ENCODE measurements at places on chromosomes 1 and 21.

GRCh38 chr21:16154951-16155635 lies 425.3 kb downstream of the USP25 start:
- DNase-seq: no peak

GRCh38 chr1:26097696-26098095 lies 13.9 kb upstream of the PDIK1L start:
- no peak for DNase-seq

GRCh38 chr1:70719154-70719553 lies 308.1 kb downstream of the CTH start:
- DNase-seq: no peak

DNA sequence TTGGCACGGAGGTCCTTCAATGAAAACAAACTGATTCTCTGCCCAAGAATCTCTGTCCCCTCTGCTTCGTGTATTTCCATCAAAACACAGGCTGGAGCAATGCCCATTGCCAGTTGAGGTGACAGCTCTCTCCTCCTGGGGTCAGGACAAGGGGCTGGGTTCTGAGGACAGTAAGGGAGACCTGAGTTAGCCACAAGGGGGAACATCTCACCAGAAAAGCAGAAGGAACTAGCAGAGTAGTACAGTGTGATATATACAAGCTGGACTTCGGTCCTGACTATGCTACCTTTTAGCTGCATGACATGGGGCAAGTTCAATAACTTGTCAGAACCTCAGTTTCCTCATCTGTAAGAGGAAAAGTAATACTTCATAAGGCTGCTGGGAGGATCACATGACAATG lies 50.3 kb downstream of the SYT2 start:
- DNase-seq: peak; percentile 23

DNA sequence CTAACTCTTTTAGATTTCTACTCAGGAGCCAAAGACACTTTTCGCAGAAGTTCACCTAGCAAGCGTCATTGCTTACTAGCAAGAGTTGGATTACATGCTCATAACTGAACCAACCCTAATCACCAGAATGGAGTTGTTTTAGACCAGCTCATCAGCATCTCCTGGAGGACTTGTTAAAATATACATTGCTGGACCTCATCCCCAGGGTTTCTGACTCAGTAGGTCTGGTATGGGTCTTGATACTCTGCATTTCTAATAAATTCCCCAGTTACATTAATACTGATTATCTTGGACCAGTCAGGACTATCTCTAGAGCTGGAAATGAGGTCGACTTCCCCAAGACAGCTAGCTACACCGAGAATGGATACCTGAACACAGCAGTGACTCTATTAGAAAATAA lies 9.7 kb upstream of the PRDX6 start:
- DNase-seq: no peak

DNA sequence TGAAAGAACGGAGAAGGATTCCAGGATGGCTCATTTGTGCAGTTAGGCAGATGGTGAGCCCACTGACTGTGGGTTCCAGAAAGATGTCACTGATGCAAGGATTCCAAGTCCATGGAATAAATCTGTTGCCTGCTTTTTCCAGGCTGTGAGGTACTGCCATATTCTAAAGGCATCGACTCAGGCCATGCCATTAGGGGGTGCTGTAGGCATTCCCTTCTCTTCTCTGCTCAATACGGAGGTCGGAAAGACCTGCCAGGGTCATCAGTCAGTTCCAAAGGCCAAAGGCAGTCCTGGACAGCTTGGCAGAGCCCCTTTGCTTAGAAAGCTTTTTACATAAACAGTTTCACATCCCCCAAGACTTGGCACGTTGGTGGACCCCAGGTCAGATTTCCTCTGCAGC lies 31.7 kb upstream of the TMEM125 start:
- DNase-seq: peak; percentile 69

GRCh38 chr1:174367892-174368291 lies 79.9 kb upstream of the GPR52 start:
- no peak for DNase-seq

DNA sequence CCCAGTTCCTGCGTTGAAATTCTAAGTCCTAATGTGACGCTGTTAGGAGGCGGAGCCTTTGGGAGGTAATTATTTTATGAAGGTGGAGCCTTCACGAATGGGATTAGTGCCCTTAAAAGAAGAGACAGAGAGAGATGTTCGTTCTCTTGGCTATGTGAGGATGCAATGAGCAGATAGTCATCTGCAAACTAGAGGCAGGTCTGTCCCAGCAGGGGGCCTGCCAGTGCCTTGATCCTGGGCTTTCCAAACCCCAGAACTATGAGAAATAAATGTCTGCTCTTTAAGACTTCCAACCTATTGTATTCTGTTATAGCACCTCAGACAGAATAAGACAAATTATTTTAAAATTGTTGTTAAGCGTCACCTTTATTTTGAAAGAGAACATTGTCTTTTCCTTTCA lies 123.1 kb upstream of the KCNJ6 start:
- no peak for DNase-seq

- DNase-seq: no peak
Measured at GRCh38 chr1:94228640-94229375, 8.6 kb downstream of the ARHGAP29 start.

DNA sequence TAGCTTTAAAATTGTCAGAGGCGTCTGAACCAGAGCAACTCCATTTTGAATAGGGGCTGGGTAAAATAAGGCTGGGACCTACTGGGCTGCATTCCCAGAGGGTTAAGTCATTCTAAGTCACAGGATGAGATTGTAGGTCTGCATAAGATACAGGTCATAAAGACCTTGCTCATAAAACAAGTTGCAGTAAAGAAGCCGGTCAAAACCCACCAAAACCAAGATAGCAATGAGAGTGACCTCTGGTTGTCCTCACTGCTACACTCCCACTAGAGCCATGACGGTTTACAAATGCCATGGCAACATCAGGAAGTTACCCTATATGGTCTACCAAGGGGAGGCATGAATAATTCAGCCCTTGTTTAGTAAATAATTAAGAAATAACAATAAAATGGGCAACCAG lies 143.6 kb downstream of the GABPA start:
- DNase-seq: no peak

DNA sequence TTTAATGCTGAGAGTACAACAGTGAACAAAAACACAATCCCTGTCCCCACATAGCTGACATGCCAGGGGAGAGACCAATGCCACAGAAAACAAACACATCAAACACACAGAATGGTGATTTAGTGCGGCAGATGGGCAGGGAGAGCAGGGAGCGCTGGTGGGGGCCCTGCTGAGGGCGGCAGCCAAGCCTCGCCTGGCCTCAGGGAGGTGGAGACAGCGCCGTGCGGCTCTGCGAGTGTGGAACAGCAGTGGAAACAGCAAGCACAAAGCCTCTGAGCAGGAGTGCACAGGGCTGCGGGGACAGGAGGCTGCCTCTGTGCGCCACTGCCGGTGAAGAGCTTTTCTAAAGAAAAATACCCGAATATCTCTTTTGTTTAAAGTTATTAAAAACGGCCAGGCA lies 17.0 kb downstream of the MCM3AP start:
- DNase-seq: no peak

GRCh38 chr1:183058851-183059502 lies 35.8 kb downstream of the LAMC1 start:
- no peak for DNase-seq

GRCh38 chr21:36917471-36918158 lies 48.9 kb downstream of the HLCS start:
- peak; percentile 1 for DNase-seq

DNA sequence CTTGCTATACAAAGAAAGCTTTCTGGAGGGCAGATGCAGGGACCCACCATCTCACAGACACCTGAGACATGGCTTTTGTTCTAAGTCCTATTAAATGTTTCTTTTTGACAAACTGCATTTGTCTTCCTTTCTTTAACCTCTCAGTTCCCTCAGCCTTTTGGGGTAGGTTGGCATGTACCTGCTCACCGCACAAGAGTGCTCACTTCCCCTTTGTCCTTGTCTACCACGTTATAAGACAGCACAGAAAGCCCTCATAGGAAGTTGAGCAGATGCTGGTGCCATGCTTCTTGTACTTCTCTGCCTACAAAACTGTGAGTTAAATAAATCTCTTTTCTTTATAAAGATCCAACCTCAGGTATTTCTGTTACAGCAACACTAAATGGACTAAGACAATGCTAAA lies 31.9 kb upstream of the RGS21 start:
- peak; percentile 20 for DNase-seq

Data from KBM-7 (cell line).